NCI-H187 (cell line): ENCODE measurements at places on chromosomes 12 and 14.
A peak's percentile ranks its signal among the peaks of the same experiment; 100 is the strongest.

GRCh38 chr12:65496617-65497016, 218.1 kb downstream of the MSRB3 start:
- no peak for DNase-seq

DNA sequence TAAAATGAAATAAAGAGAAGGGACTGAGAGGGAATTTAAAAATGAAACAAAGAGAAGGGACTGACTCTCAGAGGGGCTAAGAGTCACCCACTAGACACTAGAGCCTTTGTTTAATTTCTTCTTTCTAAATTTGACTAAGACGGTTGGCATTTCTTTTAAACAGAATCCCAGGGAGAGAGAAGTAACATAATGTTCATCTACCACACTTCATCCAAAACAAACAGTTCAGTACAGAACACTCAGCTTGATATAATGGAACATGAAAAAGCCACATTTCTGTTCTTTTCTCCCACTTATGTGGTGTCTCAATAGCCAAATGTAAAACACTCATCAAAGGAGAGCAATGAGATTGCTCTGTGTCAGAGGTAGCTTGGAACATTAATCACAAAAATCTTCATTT, 10.1 kb upstream of the NT5DC3 start:
- no peak for DNase-seq

DNA sequence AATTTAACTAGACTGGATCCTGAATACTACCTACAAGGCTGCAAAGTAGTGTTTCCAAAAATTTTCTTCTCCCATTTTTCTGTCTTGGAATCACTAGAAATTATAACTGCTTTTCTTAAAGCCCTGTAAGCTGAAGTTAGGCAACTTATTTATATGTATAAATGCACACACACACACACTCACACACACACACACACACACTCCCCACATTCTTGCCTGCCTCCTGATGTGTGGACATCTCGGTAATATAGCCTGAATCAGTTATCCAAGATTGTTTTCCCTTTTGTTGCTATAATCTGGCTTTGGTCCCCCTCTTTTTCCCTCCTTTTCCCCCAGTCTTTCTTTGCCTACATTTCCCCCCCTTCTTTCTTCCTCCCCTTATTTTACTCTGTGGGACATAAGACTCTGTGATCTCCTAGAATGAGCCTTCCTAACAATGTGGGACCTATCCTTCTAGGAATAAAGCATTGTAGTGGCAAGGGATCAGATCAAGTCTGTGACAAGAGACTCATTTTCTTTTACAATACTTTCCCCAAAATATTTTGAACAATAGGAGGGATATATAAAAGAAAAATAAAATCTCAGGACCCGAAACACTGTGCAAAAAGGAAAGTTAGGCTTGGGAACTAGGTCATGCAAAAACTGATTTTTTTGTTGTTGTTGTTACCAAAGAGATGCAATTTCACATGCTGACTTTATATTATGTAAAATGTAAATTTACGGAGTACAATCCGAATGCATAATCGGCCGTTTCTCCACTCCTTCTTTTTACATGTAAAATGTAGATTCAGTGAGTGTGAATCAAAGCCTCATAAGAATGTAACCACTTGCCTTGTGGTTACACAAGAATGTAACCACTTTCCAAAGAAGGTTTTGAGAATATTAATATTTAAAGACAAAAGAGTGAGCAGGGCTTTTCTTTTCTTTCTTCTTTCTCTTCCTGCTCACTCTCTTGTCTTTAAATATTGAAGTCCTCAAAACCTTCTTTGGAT, 26.3 kb upstream of the CD69 start:
- no peak for DNase-seq

- no peak for DNase-seq
These were observed 5.5 kb downstream of the CNTN1 start for GRCh38 chr12:40697566-40698259.

GRCh38 chr12:108827941-108828340, 29.4 kb downstream of the SSH1 start:
- DNase-seq = no peak

DNA sequence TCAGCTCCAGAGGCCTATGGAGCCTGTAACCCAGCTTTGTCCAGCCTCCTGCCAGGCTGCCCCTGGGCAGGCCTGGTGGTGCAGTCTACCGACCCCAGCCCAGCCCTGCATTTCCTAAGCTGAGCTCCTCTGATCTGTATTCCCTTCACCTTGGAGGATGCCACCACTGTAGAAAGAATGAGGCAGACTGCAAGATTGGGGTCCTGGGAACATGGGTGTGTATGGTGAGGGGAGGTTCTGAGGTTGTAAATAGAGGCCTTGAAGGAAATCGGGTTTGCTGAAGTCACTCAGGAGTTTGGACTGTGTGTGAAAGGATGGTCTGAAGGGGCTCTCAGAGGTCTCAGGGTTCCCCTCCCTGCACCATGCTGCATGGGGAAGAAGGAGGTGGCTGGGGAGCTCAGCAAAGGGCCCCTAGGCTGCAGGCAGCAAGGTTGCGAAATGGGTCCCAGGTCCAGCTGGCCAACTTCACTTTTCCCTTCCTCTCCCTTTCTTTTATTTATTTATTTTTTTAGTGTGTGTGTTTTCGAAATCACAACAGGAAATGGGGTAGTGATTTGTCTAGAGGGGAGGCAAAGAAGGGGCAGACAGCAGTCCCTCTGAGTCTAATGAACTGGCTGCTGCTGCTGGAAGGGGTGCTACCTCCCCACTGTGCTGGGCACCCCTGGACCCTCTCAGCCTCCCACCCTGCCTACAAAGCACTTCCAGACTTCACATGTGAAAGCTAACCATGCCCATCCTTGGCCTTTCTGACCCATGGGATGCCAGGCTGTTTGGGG, 1.2 kb upstream of the LRP1-AS start:
- no peak for DNase-seq

DNA sequence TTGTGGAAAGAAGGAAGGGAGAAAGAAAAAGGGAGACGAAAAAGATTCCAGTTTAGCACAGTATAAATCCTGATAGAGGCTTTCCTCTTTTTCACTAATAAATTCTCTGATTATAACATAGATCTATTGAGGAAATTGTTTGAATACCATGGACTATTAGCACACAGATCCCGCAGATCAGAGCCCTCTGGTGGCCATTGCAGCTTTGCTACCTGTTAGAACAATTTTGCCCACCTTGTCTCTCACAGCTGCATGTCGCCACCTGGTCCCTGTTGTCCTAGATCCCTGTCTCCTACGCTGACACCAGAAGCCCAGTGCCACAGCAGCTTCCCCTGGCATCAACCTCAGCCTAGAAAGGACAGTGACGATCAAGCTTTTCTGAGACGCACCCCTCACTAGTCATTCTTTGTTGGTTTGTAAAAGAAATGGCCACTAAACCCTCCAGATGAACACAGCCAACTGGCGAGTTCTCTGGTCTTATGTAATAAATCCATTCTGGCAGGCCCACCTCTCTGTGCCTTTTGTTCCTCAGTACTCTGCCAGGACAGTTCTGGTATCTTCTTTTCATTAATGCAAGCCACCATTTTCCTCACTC, 9.9 kb downstream of the GPHB5 start:
- no peak for DNase-seq

DNA sequence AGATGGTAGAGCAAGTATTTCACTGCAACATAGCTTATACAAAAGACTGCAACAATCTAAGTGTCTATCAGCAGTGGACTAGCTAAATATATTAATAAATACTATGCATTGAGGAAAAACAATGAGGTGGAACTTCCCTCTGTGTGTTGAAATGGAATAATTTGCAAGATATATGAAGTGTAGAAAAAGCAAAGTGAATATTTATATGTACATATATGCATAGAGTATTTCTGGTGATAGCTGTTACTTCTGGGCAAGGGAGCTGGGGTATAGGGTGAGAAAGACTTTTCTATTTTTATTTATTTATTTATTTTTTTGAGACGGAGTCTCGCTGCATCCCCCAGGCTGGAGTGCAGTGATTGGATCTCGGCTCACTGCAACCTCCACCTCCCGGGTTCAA, 33.9 kb downstream of the DNAL1 start:
- DNase-seq = no peak

GRCh38 chr14:46691819-46692218, 40.2 kb upstream of the RPL10L start:
- DNase-seq = no peak

DNA sequence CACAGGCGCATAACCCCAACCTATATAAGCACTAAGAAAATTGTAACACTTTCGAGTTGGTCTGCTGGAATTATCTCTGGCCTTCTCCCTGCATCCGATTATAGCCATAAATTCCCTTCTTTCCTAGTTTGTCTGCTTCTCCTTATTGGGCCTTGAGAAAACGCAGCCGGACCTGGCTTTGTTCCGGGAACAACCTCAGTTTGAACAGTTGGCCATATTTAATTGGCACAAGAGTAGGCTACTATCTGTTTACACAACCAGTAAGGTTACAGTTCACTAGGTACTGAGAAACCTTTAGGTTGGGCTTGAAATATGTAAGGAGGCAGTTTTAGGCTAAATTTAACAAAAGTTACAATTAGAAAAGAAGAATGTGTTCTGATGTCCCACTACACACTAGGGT, 176.1 kb downstream of the IPO8 start:
- DNase-seq = no peak

DNA sequence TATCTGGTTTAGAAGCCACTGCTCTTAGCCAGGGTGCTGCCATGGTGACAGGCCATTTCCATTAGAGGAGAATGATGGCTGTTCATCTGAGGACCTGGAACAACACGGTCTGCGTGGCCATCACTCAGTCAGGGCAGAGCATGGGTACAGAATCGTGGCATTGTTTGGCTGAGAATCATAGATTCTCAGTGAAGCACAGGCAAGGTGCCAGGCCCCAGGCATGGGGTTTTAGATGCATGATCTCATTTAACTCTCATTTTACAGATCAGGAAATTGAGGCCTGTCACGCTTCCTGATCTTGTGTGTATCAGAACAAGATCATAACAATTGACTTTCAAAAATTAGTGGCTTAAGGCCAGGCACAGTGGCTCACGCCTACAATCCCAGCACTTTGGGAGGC, 26.8 kb upstream of the IRF2BPL start:
- DNase-seq = no peak

GRCh38 chr12:57522887-57523705, 472 bp downstream of the MBD6 start:
- DNase-seq = peak; percentile 11

GRCh38 chr14:21098076-21098891, at the start of gene ZNF219:
Gene ZNF219 (minus strand): TSS chr14:21098655. CDS start chr14:21093591, 5,064 bp downstream.
- peak; percentile 35 for DNase-seq

DNA sequence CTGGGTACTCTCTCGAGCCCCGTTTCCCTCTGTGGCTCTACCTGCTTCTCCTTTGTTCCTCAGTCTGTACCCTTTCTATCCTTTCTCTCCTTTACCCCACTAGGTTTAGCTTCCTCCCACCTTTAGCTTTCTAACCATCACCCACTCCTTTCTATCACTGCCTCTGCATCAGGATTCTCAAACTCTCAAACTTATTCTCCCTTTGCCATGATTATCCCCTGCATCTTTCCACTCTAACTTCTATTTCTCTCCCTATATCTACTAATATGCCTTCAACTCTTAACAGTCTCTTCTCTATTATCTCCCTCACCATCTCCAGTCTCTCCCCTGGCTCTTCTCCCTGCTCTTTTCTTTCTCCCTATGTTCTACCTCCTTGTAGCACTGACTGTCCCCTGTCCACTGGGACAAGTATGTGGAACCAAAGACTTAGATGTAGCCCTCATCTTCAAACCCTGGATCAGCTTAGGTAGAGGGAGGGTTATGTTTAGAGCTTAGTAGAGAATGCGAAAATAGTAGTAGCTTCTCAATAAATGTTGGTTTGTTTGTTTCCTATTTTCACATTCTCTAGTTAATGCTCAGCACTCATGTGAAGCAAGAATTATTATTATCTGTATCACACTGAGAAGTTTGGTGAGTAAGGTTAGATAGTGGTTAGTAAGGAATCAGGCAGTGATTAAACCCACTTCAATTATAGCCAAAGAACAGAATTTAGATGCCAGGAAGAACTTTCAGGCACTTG, 3.4 kb downstream of the GDF11 start:
- no peak for DNase-seq

- DNase-seq = peak; percentile 33
These were observed 253.7 kb downstream of the SNAPC1 start for GRCh38 chr14:62015945-62016344.

- peak; percentile 31 for DNase-seq
These were observed 38.7 kb downstream of the ADGRD1 start for GRCh38 chr12:130992448-130992847.

- no peak for DNase-seq
These were observed 1.1 kb upstream of the PGF start for GRCh38 chr14:74956280-74957072.

DNA sequence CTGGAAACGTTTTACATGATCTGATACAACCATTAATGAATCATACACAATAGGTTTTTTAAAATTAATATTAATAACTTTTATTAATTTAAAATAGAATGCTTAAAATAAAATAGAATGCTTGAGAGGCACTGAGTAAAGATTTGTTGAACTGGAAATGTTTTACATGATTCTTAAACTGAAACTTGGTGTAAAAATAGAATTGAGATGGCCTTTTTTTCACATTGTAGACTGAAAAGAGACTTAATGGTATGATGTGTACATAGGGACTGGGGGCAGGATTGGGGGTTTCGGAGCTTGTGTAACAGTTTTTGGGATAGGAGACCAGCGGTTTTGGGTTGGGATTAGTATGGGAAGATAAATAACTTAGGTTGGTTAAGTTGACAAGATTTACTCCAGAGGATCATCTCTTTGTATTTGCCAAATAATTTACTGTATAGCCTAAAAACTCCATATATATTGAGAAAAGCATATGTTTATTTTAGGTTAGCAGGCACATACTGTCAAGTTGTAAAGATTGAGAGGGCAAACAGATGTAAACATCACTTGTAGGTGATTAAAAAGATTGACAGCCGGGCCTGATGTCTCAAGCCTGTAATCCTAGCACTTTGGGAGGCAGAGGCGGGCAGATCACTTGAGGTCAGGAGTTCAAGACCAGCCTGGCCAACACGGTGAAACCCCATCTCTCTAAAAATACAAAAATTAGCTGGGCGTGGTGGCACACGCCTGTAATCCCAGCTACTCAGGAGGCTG, 2.0 kb upstream of the ZNF410 start:
- no peak for DNase-seq

DNA sequence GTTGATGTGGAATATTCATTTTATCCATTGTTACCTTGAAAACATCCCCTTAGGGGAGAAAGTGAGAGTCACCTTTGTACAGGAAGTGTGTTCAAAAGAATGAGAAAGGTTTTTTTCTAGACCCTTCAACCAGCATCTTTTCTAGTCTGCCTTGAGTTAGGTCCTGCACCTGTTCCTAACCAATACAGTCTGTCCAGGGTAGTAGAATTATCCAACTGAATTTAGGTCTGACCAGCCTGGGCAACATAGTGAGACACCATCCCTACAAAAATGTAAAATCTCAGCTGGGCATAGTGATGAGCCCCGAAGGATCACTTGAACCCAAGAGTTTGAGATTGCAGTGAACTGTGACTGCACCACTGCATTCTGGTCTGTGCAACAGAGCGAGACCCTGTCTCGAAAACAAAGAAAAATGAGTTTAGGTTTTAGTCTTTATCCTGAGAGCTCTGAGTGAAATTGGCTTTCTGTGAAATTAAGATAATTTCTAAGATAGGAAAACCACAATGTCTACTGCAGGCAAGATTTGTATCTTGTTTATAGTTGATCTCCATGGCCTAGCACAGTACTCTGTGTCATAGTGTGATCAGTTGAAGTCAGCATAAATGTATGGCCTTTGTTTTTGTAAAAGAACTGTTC, 25.2 kb downstream of the ARHGAP5 start:
- no peak for DNase-seq
